Large intestine (tissue), 12 donors: ENCODE measurements at places on chromosomes 12 and 14. TPM values are rescaled to one million over a fixed set of nuclear protein-coding genes. Genes with fewer than 3 reads are reported as not detected.

DNA sequence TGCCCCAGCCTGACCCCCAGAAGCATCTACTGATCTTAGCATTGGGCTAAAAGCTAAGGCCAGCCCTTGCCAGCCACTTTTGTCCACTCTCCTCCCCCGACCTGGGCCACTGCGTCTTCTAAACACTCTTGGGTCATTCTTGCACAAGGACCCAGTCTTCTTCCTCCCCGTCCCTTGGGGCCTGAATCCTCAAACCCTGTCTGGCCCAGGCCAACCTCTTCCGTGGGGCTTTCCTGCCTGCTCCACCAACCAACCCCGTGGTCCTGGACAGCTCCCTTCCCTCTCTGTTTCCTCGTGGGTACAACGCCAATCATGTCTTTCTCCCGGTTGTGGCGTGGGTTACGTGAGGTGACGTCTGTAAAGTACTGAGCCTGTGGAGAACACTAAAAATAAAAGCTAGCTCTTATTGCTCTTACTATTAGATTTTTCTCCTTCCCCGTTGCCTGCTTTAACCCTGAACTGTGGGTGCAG, 21.5 kb downstream of the FAM222A start:
- no peak for DNase-seq
- H3K4me1 ChIP-seq, result peaks cover 56% of the 10 kb centered on the region
- no peak overlapping the region for H3K4me3 ChIP-seq
- H3K27ac ChIP-seq, result no peak overlapping the region

- H3K27ac ChIP-seq, result no peak overlapping the region
Observed at GRCh38 chr12:130076752-130077151, 85.5 kb upstream of the FZD10 start.

DNA sequence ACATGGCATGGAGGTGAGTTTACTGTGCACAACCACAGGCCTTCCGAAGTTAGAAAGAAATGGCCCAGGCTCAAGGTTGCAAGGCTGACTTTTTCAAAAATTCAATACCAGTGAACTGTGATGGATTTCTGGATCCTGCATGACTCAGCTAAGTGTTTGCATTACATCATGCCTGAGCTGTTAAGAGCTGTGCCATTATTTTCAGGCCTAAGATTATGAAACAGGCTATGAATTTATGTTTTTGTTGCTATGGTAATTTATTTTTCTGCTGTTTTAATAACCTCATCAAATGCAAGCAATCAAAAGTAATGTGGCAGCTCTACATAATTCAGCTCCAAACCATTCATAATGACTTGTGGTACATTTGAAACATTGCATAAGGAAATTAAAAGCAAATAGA, 457.7 kb upstream of the TMEM132C start:
- H3K4me3 ChIP-seq, result no peak overlapping the region
- H3K27me3 ChIP-seq, result no peaks in the 10 kb centered on the region
- DNase-seq, result no peak
- no peak overlapping the region for H3K27ac ChIP-seq
- H3K36me3 ChIP-seq, result no peaks in the 10 kb centered on the region

GRCh38 chr12:8867786-8868185, 45.4 kb downstream of the A2ML1 start:
- no peaks in the 10 kb centered on the region for H3K4me1 ChIP-seq
- no peak overlapping the region for H3K27ac ChIP-seq
- no peak overlapping the region for H3K4me3 ChIP-seq
- no peaks in the 10 kb centered on the region for H3K36me3 ChIP-seq
- no peak for DNase-seq
- no peaks in the 10 kb centered on the region for H3K27me3 ChIP-seq

GRCh38 chr14:63761351-63762117, 33.7 kb upstream of the SGPP1 start:
- H3K36me3 ChIP-seq, result no peaks in the 10 kb centered on the region
- H3K4me3 ChIP-seq, result no peak overlapping the region
- no peaks in the 10 kb centered on the region for H3K27me3 ChIP-seq
- no peak overlapping the region for H3K27ac ChIP-seq
- no peaks in the 10 kb centered on the region for H3K4me1 ChIP-seq

DNA sequence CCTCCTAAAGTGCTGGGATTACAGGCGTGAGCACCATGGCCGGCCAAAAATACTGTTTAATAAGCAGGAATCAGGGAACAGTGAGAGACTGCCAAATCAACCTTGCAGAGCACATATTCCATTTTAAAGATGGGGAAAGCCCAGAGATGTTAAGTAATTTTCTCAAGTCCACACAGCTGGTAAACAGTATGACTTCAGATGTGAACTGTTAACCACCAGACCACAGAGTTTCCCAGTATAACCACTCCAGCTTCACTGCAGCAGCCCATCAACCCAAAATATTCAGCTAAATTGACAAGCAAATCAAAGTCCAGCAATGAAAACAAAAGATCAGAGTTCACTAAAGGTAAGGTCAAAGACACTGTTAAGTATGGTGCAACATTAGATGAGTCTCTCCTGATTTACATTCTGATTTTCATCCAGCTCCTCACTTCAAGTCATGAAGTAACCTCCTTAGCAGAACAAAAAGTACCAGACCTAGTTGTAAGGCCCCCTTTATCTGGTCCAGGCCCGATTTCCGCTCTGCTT, 82.1 kb downstream of the TRAFD1 start:
- no peak for DNase-seq
- H3K36me3 ChIP-seq, result peaks cover 70% of the 10 kb centered on the region
- H3K27ac ChIP-seq, result no peak overlapping the region
- no peaks in the 10 kb centered on the region for H3K27me3 ChIP-seq

DNA sequence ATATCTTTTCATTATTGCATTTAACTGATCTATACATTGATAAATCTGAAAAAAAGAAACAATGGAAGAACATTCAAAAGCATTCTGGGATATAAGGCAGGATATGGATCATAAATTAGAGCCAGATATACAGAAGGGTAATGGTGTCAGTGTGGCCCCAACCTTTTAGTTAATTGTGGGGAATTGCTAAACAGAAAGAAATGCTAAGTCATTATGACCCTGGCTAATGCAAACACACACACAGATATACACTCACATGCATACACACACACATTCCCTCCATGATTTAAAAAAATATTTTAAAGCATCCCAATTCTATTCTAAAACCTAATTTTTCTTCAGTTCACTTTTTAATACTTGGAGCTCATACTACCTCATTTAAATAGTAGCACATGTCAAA, 404.5 kb downstream of the BCAT1 start:
- no peak overlapping the region for H3K27ac ChIP-seq
- no peaks in the 10 kb centered on the region for H3K27me3 ChIP-seq
- no peaks in the 10 kb centered on the region for H3K4me1 ChIP-seq
- no peak for DNase-seq
- H3K36me3 ChIP-seq, result no peaks in the 10 kb centered on the region
- H3K4me3 ChIP-seq, result no peak overlapping the region

- H3K4me1 ChIP-seq, result no peaks in the 10 kb centered on the region
- no peak overlapping the region for H3K4me3 ChIP-seq
- no peak overlapping the region for H3K27ac ChIP-seq
- H3K36me3 ChIP-seq, result no peaks in the 10 kb centered on the region
- H3K27me3 ChIP-seq, result no peaks in the 10 kb centered on the region
- no peak for DNase-seq
Observed at GRCh38 chr12:82966001-82966559, 279.4 kb downstream of the TMTC2 start.

DNA sequence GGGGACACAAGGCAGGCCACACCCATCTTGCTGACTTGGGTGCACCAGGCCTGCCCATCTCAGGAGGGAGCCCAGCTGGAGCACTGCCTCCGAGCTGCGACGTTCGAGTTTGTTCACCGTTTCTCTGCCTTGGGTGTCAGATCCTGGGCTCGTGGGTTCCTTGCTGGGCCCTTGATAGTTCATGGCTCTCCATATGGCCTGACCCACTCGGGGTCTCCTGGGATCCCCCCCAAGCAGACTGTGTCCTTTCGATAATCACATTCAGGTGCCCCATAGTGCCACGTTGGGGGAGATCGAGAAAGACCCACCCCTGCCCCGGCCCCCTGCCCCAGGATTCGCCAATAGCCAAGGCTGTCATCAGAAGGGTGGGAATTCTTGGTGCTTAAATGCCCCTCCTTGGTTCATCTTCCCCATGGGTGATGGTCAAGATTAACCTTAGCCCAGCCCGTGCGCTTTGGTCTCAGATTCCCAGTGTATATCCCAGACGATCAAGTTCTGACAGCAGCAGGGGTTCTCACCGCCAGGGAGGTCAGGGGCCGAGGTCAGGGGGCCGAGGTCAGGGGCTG, 7.4 kb downstream of the RFLNA start:
- H3K27me3 ChIP-seq, result no peaks in the 10 kb centered on the region
- H3K4me1 ChIP-seq, result peaks cover 31% of the 10 kb centered on the region
- H3K27ac ChIP-seq, result no peak overlapping the region
- no peak for DNase-seq
- H3K36me3 ChIP-seq, result peaks cover 73% of the 10 kb centered on the region
- H3K4me3 ChIP-seq, result no peak overlapping the region

- H3K36me3 ChIP-seq, result no peaks in the 10 kb centered on the region
- H3K27ac ChIP-seq, result no peak overlapping the region
- no peaks in the 10 kb centered on the region for H3K27me3 ChIP-seq
- peaks cover 14% of the 10 kb centered on the region for H3K4me1 ChIP-seq
- DNase-seq, result no peak
- no peak overlapping the region for H3K4me3 ChIP-seq
Observed at GRCh38 chr12:69341328-69341727, 6.9 kb upstream of the LYZ start.

GRCh38 chr14:100530270-100531072, 56.7 kb downstream of the BEGAIN start:
- no peak overlapping the region for H3K27ac ChIP-seq
- no peaks in the 10 kb centered on the region for H3K27me3 ChIP-seq
- H3K4me3 ChIP-seq, result no peak overlapping the region
- no peaks in the 10 kb centered on the region for H3K4me1 ChIP-seq

GRCh38 chr14:53541411-53541810, 388.3 kb upstream of the DDHD1 start:
- H3K36me3 ChIP-seq, result no peaks in the 10 kb centered on the region
- no peak overlapping the region for H3K4me3 ChIP-seq
- no peaks in the 10 kb centered on the region for H3K27me3 ChIP-seq
- DNase-seq, result no peak

GRCh38 chr12:5505116-5505515, 73.2 kb downstream of the NTF3 start:
- H3K27me3 ChIP-seq, result no peaks in the 10 kb centered on the region
- H3K4me3 ChIP-seq, result no peak overlapping the region
- no peak for DNase-seq
- H3K27ac ChIP-seq, result no peak overlapping the region

GRCh38 chr12:76544601-76545261, 14.8 kb downstream of the OSBPL8 start:
- H3K27me3 ChIP-seq, result no peaks in the 10 kb centered on the region
- no peak for DNase-seq
- H3K4me3 ChIP-seq, result no peak overlapping the region
- peaks cover 4% of the 10 kb centered on the region for H3K4me1 ChIP-seq

- no peak overlapping the region for H3K4me3 ChIP-seq
- no peak overlapping the region for H3K27ac ChIP-seq
- H3K27me3 ChIP-seq, result no peaks in the 10 kb centered on the region
- H3K4me1 ChIP-seq, result no peaks in the 10 kb centered on the region
Observed at GRCh38 chr12:31585271-31585670, 5.7 kb downstream of the DENND5B start.

DNA sequence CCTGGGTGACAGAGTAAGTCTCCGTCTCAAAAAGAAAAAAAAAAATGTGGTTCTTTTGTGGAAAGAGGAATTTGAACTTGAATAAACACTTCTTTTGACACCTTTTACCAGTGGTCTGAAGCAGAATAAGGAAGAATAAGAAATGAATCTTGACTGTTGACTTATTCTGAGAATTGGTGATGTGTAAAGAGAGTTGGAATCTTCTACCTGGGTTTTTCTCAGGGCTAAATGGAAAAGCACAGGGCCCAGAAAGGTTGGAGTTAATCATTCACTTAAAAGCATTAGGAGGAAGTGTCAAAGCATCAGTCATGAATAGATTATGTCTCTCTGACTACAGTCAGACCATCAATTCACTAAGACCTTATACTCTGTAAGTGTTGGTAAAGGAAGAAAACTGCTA, 13.9 kb downstream of the PNMA1 start:
- no peak overlapping the region for H3K27ac ChIP-seq
- no peak overlapping the region for H3K4me3 ChIP-seq
- no peaks in the 10 kb centered on the region for H3K4me1 ChIP-seq

DNA sequence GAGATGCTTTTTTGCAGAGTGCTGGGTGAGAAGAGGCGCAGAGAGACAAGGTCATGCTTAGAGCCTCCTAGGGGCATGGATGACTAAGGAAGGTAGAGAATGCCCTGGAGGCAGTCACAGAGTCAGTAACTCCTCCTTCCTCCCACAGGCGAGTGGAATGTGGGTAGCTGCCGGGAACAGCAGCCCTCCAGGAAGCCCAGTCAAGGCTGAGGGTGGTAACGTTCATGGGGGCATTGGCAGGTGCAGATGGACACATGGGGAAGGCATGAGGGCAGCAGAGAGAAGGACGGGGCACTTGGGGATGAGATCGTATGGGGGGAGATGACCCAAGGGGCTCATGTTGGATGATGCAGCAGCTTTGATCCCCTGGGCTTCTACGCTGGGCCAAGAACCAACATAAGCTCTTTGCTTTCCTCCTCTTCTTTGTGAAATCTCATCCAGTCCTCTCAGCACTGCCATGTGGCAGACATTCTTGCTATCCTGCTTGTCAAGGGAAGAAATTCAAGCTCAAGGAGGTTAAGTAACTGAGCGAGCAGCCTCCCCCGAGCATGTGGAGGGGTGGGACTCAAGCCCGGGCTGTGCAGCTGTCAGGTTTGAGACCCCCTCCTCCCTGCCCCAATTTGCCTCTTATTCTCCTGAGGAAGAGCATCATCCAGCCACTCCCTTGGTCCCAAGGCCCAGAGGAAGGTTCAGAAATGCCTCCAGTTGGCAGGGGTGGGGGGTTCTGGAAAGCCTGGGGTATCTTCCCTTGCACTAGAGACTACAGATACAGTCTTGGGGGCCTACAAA, 187.9 kb downstream of the PIWIL1 start:
- H3K36me3 ChIP-seq, result no peaks in the 10 kb centered on the region
- H3K27me3 ChIP-seq, result no peaks in the 10 kb centered on the region
- no peak for DNase-seq
- H3K4me3 ChIP-seq, result no peak overlapping the region
- no peak overlapping the region for H3K27ac ChIP-seq
- no peaks in the 10 kb centered on the region for H3K4me1 ChIP-seq

The PEX5 gene
- polyA plus RNA-seq, result 38.7 TPM

The GNPNAT1 gene
- polyA plus RNA-seq, result 21.3 TPM

The RAD9B gene
- polyA plus RNA-seq, result 0.49 TPM

The SLC38A4 gene
- polyA plus RNA-seq, result 1.3 TPM

The SLC5A8 gene
- 0.22 TPM for polyA plus RNA-seq

The SDR9C7 gene
- polyA plus RNA-seq, result 0.03 TPM

The CIROP gene
- polyA plus RNA-seq, result 0.01 TPM
